Endothelial cell of umbilical vein (primary cell): ENCODE measurements at places on chromosomes 2 and 18.

- DNase-seq, result peak; percentile 91
Measured at GRCh38 chr2:201420442-201421113, 30.7 kb downstream of the TRAK2 start.

DNA sequence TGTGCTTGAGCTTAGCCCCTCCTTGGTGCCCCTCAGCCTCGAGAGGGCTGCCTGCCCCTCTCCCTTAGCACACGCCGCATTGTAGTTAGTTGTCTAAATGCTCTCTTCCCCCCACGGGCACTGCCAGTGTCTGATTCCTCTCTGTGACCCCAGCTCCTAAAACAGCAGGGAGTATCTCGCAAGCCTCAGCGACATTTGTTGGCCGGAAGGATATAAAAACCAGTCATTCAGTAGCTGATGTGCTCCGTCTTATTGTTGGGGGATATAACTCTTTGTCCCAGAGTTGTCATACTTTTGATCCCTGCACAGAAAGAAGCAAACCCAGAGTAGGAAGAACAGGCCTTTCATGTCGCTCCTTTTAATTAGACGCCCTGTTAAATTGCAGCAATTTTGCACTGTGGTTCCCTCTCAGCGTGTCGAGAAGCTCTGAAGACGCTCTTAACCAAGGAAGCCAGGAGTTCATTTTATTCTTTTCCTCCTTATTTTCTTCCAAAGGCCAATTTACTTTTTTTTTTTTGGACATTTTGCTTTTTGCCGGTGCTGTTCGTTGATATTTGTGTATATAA lies 201.8 kb downstream of the KLHL29 start:
- DNase-seq, result no peak

- peak; percentile 75 for DNase-seq
Measured at GRCh38 chr2:41160439-41160838, 708.5 kb upstream of the SLC8A1 start.

DNA sequence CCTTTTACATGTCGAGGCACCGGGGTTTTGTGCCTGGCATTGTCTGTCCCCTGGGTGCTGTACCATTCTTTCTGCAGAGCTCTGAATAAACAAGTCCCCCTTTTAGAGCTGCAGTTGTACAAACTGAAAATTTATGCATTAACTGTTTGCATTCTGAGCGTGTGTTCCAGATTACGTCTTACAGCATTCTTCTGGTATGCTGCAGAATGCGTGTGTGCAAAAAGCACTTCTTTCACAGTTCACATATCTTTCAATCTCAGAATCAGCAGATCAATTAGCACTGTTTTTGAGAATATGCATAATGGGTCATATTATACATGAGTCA lies 27.5 kb downstream of the MEIS1 start:
- DNase-seq, result no peak

DNA sequence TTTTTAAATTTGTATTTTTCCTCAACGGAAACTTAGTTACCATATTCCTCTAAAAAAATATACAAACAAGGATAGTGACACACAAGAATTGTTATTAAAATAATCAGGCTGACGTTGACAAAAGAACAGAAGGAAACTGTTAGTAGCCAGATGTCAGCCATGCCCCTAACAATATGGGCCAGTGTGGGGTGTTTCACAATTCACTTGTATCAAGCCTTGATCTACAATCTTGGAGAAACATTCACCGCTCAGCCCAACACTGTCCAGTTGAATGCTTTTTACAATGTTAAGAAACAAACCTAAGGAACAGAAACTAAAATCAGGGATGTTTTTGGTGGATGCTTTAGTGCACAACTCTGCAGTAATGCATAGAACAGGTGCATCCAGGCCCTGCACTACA lies 44.6 kb downstream of the TMEFF2 start:
- DNase-seq, result no peak

DNA sequence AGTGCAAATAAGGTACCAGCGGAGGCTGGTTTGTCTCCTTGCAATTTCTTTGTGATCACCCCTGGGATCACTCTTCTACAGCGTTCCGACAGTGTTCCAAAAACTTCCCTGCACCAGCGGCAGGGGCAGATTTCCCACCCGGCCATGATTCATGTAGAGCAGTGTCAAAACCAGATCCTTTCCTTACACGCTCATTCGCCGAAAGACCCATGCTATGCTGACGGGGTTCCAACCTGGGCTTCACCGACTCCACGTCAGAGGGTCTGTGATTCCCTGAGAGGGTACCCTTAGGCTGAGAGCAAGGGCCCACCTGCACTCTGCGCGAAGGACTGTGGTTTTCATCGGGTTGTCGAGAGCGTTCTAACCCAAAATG lies 423 bp upstream of the TTC27 start:
- DNase-seq, result no peak
